ENCODE measurements at places on chromosomes 16 and 17. TPM values are rescaled to one million over a fixed set of nuclear protein-coding genes. Genes with fewer than 3 reads are reported as not detected.
A peak's percentile ranks its signal among the peaks of the same experiment; 100 is the strongest.

The SOST gene
- not detected for polyA plus RNA-seq

DNA sequence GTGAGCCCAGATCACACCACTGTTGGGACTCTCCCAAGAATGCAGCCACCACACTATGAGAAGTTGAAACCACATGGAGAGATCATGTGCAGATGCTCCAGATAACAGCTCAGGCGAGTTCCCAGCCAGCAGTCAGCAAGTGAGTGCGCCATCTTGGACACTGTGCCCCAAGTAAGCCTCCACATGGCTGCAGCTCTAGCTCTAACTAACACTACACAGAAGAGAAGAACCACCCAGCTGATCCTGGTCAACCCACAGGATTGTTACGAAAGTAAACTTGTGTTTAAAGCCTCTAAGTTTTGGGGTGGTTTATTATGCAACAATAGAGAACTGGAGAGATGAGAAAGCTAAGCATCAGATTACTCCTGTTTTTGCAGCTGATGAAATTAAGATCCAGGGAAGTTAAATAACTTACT is 25.8 kb downstream of the SLC38A7 start:
- DNase-seq: no peak

- DNase-seq: peak; percentile 77
Measured at GRCh38 chr16:30958175-30959079, 873 bp downstream of the SETD1A start.

GRCh38 chr17:1124896-1125787 is 54.6 kb downstream of the ABR start:
- DNase-seq: no peak

The CDH3 gene
- polyA plus RNA-seq: 0.30 TPM

DNA sequence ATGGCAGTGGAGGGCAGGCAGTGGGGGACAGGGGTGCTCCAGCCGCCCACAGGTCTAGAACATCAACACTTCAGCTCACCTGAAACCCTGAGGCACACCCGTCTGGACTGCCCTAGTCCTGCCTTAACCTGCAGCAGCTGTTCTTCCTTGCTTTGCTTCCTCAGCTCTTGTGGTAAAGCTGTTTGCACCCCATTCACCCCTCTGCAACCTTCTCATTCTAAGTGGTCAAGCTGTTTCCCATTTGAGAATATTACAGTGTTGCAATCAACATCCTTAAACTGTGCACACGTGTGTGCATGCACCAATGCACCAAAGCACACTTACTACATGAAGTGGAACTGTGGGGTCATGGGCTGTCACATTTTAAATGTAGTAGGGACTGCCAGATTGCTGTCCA is 32.4 kb downstream of the SCNN1B start:
- no peak for DNase-seq

DNA sequence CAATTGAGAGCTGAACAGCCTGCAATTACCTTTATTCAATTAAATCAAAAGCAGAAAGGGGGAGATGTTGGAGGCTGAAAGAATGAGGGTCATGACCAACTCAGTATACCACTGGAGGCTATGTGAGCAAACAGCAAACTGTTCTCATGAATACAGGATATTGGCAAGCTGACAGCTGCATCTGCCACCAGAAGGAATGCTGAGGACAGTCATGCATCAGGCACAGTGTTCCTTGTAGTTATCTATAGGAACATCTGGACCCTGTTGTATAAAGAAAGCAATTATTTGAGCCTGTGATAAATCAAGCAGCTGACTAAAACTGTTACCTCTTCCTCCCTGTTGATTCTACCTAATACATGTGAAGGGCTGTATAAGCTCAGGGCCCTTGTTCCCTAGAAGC is 2064.6 kb downstream of the TP53TG3F start:
- DNase-seq: no peak

GRCh38 chr16:78196502-78196901 is 97.0 kb downstream of the WWOX start:
- no peak for DNase-seq

DNA sequence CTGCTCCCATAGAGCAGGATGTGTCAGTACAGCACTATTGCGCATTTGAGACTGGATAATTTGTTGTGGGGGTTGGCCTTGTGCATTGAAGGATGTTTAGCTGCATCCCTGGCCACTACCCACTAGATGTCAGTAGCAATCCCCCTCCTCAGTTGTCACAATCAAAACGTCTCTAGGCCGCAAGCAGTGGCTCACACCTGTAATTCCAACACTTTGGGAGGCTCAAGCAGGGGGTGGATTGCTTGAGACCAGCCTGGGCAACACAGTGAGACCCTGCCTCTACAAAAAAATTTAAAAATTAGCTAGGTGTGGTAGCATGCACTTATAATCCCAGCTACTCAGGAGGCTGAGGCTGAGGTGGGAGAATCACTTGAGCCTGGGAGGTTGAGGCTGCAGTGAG is 48.4 kb downstream of the CENPV start:
- DNase-seq: no peak

- DNase-seq: no peak
Measured at GRCh38 chr16:80298676-80299075, 242.1 kb upstream of the DYNLRB2 start.

The HYDIN gene
- 2.4 TPM for polyA plus RNA-seq

- no peak for DNase-seq
Measured at GRCh38 chr16:27618165-27618564, 68.2 kb downstream of the KATNIP start.

- DNase-seq: peak; percentile 51
Measured at GRCh38 chr16:48498769-48499631, 111.0 kb downstream of the N4BP1 start.

DNA sequence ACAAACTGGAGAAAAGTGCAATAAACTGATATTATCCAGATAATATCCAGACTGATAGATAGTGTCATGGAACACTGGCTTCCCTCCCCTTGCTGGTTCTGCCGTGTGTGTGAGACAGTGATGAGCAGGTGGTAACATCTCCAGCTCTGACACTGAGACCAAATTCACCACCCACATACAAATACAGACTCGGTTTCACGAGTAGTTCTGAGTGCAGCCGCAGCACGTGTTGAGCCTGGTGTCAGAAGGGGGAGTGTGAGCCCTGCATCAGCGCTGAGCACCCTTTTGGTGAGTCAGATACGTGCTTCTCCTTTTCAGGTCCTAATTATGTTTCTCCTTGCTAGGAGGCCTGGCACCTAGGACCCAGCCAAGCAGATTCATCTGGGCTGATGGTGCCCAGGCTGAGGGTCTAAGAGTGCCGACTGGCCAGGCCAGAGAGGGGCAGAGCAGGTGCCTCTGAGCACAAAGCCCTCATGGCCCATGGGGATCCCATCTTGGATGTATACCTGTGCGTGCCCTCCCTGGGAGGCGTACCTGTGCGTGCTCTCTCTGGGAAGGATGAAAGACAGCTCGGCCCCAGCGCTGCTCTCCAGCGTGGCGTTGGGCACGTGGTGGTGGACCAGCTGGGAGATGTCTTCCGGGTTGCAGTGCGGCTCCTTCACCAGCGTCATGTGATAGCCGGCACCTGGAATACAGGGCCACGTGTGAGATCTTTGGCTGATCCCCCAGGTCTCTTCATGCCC is 27.3 kb upstream of the RNPS1 start:
- no peak for DNase-seq

DNA sequence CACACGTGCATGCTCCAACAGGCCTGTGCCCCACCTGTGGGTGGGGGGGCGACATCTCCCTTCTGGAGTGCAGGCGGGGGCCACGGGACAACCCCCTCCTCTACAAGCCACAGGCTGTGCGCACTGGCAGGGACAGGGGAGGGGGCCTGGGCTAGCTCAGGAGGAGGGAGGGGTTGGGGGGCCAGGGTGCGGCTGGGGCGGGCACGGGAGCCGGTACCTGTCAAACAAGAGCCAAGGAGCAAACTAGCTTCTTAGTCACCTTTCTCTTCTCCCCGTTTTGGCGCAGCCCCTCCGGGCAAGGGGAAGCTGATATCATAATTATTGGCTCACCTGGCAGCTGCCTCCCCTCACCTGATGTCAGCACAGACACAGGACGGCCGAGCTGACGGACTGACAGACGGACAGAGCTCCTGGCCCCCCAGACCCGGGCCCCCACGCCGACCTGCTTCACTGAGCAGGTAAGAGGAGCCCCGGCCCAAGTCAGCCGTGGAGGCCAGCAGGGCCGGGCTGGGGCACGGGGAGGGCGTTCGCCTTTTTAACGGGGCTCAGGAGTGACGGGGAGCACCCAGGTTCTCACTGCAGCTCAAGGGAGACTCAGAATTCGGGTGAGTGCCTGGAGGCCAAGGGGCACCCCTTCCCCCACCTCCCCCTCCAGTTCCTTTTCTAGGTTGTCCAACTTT is at the start of gene FOXN1:
Gene FOXN1 (plus strand): TSS at position 363 of the 680 bp plus-strand sequence. CDS start 17,622 bp downstream, outside the sequence.
- DNase-seq: no peak

DNA sequence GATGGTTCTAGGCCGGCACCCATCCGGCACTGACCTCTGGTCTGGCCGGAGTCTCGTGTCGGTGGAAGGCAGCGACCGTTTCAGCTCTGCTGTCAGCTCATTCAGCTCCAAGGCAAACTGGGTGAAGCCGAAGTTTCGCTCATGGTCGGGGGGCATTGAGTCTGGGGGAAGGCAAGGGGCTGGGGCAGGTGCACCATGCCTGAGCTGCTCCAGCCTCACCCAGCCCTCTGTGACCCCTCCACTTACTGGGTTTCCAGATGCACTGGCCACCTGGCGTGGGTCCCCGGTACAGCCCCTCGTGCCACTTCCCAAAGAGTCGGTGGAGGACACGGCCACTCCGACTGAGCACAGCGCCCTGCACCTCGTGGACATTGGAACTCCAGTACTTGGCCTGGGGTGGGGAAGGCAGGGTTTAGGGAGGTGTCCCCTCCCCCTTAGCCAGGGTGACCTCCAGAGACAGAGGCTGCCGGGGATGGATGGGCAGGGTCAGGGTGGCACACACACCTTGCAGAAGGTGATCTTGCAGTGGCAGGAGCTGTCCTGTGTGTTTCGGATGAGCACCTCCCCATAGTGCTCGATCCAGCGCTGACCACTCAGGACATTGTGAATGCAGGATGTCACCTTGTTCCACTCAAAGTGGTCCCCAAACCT is 12.6 kb downstream of the OSBPL7 start:
- no peak for DNase-seq

The PPY gene
- polyA plus RNA-seq: 392 TPM

The SPECC1 gene
- polyA plus RNA-seq: 7.0 TPM

DNA sequence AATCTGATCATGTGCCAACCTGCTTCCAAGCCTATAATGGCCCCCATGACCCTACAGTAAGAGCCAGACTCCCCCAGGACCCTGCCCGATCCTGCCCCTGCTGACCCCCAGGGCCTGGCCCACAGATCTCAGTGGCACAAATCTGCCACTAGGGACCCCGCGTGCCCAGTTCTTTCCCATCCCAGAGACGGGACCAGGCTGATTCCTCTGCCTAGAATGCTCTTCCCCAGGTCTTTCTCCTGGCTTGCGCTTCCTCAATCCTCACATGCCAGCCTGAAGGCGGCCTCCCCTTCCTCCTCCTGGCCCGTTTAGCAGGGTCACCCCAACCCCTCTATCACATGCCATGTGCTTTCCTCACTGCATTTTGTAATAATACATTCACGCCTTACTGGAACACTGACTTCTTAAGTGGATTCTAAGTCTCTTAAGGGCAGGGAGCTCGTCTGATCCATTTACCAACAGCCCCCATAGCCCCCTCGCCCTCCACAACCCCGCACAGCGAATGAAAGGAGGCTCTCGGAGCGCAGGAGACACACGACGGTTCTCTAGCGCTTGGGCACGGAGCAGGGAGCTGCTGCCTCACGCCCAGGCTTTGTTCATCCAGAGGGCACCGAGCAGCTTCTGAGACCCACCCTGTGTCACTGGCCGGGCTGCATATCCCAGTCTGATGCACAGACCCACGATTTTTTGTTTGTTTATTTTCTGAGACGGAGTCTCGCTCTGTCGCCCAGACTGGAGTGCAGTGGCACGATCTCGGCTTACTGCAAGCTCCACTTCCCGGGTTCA is 1.2 kb downstream of the TRIM65 start:
- DNase-seq: no peak

The MYH3 gene
- 13.2 TPM for polyA plus RNA-seq

- DNase-seq: no peak
Measured at GRCh38 chr17:50458701-50459676, 9.7 kb downstream of the CHAD start.

DNA sequence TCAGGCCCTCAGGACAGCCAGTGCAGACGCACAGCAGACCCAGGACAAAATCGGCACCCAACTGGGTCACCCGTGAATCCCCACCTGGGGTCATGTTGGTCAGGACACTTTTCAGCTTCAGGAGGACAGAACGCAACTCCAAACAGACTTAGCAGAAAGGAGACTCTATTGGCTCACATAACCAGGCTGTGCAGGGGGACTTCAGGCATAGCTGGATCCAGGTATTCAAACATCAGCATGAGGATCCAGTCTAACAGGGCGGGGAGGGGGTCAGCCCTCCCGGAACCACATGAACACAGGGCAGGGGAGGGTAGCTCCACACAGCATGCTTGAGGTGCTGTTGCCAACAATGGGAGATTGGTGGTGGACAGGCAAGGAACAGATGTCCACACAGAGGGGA is 22.0 kb downstream of the ZNF469 start:
- DNase-seq: no peak

The CACNG4 gene
- 4.2 TPM for polyA plus RNA-seq

GRCh38 chr16:3152027-3152276 is 17.1 kb downstream of the ZNF213 start:
- no peak for DNase-seq

DNA sequence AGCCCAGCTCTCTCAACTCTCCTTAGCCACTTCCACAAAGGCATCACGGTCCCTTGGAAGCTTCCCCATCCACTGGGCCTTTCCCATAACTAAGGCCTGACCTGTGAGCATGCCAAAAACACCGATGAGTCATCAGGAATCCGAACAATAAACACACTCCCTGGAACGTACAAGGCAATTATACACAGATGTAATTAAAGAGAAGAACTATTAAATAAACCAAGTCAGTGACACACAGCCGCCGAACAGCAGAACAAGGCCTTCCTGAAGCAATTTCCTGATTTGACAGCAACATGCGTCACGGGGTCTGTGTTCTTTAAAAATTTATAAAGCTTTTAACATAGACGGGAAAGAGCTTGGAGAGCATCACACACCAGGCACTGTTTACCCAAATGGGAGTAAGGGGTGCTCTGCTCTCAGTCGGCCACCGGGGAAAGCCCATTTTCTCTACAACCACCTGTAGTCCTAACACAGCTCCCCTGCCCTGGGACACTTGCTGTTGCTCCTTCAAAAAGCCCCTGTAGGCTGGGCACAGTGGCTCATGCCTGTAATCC is 29.4 kb downstream of the COG7 start:
- DNase-seq: peak; percentile 56

The RNF227 gene
- polyA plus RNA-seq: 1.6 TPM
